ENCODE measurements at places on chromosomes 16 and 17.
A peak's percentile ranks its signal among the peaks of the same experiment; 100 is the strongest.

DNA sequence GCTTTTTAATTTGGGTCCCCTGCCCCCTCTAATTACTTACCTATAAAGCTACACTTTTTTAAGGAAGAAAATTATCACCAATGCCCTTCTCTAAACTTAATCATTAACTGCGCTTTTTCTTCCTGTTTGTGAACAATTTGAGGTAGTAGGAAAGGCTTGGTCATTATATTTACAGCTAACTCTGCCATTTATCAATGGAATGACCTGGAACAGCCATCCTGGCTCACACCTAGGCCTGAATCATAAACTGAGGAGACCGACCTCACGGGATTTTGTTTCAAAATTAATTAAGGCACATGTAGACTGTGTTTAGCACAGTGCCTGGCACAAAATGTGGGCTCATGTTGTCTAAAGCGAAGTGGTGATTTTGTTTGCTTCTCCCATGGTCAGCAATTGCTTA, 15.4 kb upstream of the DYNLRB2 start:
- DNase-seq = no peak

DNA sequence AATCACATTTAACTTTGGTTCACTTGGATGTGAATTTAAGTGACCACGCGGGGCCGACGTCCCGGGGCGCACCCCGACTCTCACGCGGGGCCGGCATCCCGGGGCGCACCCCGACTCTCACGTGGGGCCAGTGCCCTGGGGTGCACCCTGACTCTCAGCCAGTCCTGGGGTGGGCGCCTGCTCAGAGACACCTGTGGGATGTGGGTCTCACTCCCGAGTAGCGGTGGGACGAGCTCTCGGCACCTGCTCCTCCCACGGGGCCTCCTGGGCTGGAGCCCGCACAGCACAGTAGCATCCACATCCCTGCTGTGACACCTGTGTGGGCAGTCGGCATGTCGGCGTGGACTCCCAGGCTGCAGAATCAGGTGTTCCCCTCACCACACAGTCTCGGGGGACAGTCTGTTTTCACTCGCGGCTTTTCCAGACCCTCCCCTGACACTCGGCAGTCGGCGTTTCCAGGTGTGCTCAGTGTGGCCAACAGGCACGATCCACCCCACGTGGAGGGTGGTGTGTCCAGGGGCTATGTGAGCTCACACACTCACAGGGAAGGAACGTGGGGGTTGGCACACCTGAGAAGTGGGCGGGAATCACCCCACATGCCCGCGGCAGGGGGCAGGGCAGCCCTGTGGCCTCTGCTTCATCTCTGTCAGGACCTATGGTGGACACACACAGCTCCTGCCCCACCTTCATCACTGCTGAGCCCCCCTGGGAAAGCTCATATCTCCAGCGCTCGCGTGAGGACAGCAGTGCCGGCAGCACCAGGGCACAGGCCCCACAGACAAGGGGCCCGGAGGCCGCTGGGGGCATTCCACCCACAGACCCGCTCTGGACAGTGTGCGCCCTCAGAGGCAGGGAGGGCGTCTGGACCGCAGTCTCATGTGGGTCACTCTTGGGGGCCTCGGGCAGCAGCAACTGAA, 51.8 kb downstream of the LMF1 start:
- no peak for DNase-seq

- DNase-seq = no peak
Observed at GRCh38 chr17:18925187-18925586, 26.8 kb upstream of the SLC5A10 start.

DNA sequence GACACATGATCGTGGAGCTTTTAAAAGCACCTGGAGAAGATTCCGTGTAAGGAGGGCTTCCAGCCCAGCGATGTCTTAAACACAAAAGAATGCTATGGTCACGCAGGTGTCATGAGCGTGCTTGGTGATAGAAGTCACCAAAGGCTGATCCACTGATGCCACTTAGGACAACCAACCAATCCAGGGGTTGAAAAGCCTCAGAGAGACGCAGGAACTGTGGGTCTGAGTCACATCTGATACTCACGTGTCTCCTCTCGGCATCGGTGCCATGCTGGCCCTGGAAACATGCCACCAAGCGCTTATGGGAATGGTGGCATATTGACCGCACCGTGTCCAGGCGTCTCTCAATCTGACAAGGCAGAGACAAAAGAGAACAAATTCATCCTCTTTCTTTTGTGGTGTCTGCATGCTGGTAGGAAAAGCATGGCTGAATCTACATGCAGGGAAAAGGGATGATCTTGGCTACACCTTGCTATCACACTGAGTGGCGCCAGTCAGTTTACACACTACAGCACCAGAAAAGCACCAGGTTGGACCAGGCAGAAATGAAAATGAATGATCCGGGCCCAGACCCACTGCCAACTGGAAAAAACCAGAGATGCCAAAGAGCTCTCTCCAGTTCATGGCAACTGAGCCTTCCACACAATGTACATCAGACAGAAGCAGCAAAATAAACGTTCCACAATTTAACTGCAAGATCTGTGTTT, 38.0 kb downstream of the ARHGAP17 start:
- DNase-seq = no peak

DNA sequence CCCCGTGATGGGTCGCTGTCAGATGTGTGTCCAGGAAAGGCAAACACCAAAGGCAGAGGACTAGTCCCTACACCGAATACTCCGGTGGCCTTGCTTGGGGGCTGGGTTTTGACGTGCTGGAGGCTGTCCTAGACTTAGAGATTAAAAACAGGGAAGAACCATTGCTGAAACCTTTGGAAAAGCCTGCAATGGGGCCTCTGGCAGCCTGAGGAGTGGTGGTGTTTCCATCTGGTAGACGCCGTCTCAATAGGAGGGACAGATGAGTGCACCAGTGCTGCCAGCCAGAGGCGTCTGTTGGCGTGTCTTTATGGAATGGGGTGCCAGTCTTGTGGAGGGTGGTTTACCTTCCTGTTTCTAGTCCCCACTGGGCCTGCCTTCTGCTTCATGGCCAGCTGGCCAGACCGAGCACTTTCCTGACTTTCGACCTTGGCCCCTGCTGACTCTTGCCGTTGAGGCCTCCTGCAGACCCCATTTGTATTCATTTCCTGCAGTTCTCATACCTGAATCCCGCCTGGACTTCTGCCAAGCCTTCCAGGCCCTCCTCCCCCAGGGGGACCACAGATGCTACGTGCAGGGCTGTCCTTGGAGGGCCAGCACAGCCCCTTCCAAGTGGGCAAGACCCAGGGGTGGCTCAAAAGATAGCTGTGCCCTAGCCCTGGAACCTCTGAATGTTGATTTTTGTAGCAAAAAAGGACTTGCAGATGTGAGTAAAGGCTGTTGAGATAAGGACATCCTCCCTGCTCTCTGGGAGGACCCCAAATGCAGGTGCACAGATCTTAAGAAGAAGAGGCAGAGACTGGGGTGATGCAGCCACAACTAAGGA, 1.9 kb upstream of the DNASE1 start:
- DNase-seq = no peak

GRCh38 chr17:44584443-44584842, 27.2 kb downstream of the FZD2 start:
- no peak for DNase-seq

- DNase-seq = no peak
Observed at GRCh38 chr17:51479303-51479702, 219.0 kb downstream of the UTP18 start.

- DNase-seq = no peak
Observed at GRCh38 chr17:76781056-76781982, 43.4 kb downstream of the MFSD11 start.

- no peak for DNase-seq
Observed at GRCh38 chr17:14133104-14133503, 63.8 kb downstream of the COX10 start.

DNA sequence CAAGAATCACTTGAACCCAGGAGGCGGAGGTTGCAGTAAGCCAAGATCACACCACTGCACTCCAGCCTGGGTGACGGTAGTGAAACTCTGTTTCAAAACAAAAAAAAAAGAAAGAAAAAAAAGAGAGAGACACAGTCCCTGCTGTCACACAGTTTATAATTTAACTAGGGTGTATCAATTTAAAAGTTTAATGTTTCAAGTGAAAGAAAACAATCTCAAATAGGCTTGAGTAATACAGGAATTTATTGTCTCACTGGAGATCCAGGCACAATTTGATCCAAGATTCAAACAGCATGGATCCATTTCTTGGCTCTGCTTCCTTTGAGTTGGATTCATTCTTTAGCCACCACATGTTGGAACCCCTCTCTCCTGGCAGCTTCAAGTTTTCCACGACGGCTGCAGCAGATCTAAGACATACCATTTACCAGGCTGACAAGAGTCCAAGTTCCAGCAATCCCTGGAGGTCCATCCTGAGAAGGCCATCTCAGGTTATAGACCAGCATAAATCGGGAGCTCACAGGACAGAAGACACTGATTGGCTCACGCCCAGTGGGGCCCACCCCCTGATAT, 97.5 kb downstream of the YPEL2 start:
- DNase-seq = no peak

DNA sequence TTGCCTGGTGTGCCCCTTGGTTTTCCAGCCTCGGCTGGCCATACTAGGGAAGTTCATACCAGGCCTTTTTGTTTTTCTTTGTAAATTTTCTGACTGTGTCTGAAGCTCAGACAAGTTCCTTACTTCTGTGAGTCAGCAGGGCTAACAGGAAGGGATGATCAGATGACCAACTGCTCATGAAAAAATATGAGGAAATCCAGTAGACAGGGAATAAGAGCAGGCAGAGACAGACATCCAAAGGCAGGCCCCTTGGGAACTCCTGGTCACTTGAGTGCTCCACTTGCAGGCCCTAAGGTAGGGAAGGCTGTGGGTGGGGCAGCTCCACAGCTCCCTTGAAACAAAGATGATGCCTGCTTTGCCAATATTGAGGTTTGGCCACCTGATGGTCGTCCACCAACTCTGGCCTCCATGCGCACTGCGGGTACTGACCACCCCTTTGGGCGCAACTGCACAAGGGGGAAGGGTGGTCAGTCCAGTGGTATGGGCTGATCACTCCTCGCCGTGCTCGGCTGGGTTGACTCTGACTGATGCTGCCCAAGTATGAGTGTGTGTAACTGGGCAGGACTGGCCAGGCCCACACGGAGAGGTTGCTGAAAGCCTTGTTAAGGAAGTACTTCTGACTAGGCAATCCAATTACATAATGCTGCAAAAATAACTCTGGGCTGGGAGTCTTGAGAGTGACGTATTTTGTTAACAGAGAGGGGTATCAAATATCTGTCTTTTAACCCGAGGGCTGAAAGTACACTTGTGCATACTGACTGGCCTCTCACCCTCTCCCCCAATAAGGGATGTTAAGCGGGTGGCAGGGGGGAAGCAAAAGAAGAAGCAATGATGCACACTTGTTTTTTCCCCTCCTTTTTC, 20.8 kb upstream of the ZFHX3 start:
- DNase-seq = peak; percentile 97

DNA sequence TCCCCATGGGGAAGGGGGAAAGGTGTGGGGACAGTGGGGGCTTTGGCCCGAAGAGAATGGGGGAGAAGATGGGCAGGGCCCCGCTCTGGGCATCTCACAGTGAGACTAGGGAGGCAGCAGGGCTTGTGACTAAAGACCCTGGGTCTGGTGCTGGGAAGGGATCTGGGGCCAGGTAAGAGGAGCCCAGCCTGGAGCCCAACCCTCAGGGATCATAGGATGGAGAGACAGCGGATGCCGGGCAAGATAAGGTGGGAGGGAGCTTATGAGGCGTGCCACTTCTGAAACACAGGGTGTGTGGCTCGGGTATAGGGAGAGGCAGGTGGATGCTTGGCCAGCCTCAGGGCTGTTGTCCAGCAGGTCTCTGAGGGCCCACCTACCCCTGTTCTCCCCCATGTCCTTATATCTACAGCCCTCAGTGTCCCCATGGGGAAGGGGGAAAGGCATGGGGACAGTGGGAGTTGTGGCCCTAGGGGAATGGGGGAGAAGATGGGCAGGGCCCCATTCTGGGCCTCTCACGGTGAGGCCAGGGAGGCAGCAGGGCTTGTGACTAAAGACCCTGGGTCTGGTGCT, 15.4 kb downstream of the USP6 start:
- DNase-seq = no peak

- DNase-seq = no peak
Observed at GRCh38 chr16:22265351-22265750, 31.9 kb upstream of the POLR3E start.

- peak; percentile 50 for DNase-seq
Observed at GRCh38 chr16:30010844-30011713, at the start of gene DOC2A. Gene DOC2A, minus strand, starts transcription at chr16:30011027. Its CDS starts 805 bp downstream, at chr16:30010222.

DNA sequence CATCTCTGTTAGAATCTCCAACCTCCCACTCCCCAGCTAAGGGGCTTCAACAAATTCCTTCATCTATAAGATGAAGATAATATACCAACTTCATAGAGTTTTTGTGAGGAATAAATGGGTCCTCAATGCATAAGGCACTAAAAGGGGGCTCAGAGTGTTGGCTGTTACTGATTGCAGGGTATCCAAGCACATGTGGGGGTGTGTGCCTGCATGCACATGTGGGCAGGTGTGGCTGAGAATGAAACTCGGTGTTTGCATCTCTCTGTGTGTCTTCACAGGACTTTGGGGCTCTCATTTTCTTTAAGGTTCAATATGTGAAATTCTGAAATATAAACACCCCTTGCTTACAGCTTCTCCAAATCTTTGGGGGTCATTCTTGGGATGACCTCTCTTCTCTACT, 4.1 kb upstream of the PPP1R9B start:
- no peak for DNase-seq

- DNase-seq = no peak
Observed at GRCh38 chr16:64392456-64392855, 729.4 kb downstream of the CDH11 start.

- DNase-seq = no peak
Observed at GRCh38 chr16:12303653-12304052, 327.1 kb downstream of the SNX29 start.

DNA sequence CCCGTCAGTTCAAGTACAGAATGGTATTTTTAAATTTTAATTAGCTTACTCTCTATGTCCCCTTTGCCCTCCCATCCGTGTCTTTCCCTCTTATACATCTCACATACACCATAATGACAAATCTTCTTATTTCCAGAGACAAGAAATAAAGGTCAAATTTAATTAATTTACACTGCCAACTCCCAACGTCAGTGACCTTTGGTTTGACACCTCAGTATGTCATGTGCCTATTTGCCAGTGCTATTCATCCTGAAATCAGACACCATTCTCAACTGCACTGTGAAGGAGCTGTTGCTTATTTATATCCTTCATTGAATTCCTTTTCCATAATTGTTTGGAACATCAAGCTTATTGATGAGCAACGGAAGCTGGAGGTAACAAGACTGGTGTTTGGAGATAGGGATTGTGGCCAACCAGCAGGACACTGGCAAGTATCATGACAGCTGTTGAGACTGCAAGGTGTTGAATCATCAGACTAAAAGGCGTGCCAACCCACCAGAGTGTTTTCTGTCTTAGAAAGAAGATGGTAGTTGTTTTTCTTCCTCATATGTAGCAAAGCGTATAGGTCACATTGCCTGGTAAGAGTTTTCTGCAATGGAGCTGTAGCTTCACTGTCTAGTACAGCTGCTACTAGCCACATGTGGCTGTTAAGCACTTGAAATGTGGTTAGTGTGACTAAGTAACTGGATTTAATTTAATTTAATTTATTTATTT, 12.5 kb downstream of the CALCOCO2 start:
- DNase-seq = no peak

- no peak for DNase-seq
Observed at GRCh38 chr16:71631776-71632175, 5.8 kb downstream of the MARVELD3 start.

GRCh38 chr16:84047206-84047605, 4.6 kb upstream of the SLC38A8 start:
- DNase-seq = no peak

GRCh38 chr17:75288770-75289114, 491 bp downstream of the SLC25A19 start:
- peak; percentile 76 for DNase-seq

Measured in suppressor macrophage (primary cell).